ENCODE measurements at places on chromosomes 7 and 10. TPM values are rescaled to one million over a fixed set of nuclear protein-coding genes. Genes with fewer than 3 reads are reported as not detected.

DNA sequence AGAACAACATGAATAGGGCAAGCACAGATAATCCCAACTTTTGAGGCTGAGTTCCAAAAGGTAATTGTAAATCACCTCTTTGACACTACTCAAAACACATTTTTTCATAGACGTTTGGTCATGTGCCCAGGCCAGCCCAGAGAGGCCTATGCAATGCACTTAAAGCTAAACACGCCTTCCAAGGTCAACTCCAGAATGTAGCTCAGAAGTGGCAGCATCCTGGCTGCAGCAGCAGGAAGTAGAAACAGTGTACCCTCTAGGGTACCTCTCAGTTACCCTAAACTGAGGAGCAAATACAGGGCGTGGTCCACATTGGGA lies 58.7 kb downstream of the OSBPL3 start:
- peaks cover 15% of the 10 kb centered on the region for H3K4me1 ChIP-seq
- no peak overlapping the region for H3K27ac ChIP-seq
- no peak for DNase-seq
- no peaks in the 10 kb centered on the region for H3K27me3 ChIP-seq
- H3K4me3 ChIP-seq, result no peak overlapping the region

- H3K4me1 ChIP-seq, result no peaks in the 10 kb centered on the region
- no peak overlapping the region for H3K27ac ChIP-seq
- no peaks in the 10 kb centered on the region for H3K27me3 ChIP-seq
- no peak for DNase-seq
Measured at GRCh38 chr7:22137466-22137865, 191.8 kb upstream of the CDCA7L start.

DNA sequence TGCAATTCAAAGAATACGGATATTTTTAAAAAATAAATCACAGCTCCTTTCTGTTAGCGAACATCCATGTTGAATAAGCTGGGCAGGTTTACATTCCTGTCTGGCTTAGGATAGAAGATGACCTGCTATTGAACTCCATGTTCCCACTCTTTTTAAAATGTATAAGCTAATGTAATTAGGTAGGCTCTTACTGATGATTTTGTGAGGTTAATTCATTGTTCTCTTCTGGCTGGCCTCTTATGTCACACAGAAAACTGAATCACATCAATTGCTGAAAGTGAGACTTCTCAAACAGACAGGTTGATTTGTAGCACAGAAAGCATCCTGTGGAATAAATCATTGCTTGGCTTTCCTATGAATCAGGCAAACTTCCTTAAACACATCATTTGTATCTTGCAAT lies 24.2 kb downstream of the HGF start:
- H3K27ac ChIP-seq, result no peak overlapping the region
- no peaks in the 10 kb centered on the region for H3K27me3 ChIP-seq
- no peak for DNase-seq
- H3K4me3 ChIP-seq, result no peak overlapping the region

The MRLN gene
- not detected for total RNA-seq

All from ovary (tissue), 10 donors.